ENCODE measurements at places on chromosomes 12 and 14.

- no peak for DNase-seq
These were observed 418.2 kb downstream of the FLRT2 start for GRCh38 chr14:85948153-85948552.

- no peak for DNase-seq
These were observed 96.3 kb downstream of the SLC15A4 start for GRCh38 chr12:128727461-128727860.

- no peak for DNase-seq
These were observed 29.7 kb downstream of the R3HDM2 start for GRCh38 chr12:57401165-57401564.

GRCh38 chr12:94590428-94590827 is 59.9 kb downstream of the TMCC3 start:
- no peak for DNase-seq

DNA sequence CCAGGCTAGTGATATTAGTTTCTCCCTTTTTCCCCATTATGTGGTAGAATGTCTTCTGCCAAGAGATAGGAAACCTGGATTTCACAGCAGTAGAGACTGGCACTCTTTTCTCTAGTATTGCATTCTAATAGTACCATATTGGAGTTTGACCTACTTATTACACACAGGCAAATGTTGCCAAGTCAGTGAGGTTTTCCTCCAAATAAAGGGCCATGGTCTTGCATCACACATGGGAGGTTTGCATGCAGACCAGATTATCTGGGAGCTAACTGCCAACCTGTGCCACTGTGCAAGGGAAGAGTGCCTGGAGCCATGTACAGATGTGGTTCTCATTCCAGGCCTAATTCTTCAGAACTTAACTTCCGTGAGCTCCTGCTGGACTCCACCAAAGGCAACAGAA is 113.3 kb downstream of the ANO6 start:
- DNase-seq = no peak

GRCh38 chr12:88044035-88044434 is 14.8 kb upstream of the C12orf50 start:
- DNase-seq = no peak

DNA sequence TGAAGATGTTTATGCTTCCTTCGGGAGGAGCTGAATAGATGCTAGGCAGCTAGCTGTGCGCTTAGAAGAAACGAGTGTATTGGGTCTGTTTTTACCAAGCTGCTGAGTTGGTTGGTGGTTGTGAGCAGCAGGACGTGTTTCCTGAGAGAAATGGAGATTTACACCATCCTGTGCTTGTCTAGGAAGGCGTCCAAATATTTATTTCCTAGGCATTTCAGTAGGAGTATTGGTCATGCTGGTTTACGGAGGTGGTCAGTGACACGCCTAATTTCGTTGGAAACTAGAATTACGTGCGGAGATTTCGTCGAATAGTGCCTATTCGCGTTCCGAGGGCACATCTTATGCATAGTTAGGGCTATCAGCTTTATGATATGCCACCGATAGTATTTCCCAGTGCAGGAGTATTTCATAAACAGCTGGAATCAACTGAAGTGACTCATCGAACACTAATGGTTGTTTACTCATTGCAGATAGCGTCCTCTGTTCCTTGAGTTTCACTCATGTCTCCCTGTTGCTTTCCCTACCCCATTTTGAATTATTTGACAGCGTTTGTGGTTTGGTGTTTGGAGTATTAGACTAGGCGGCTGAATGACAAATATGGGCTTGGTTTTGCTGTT is 780 bp downstream of the TBC1D15 start:
- peak; percentile 29 for DNase-seq

DNA sequence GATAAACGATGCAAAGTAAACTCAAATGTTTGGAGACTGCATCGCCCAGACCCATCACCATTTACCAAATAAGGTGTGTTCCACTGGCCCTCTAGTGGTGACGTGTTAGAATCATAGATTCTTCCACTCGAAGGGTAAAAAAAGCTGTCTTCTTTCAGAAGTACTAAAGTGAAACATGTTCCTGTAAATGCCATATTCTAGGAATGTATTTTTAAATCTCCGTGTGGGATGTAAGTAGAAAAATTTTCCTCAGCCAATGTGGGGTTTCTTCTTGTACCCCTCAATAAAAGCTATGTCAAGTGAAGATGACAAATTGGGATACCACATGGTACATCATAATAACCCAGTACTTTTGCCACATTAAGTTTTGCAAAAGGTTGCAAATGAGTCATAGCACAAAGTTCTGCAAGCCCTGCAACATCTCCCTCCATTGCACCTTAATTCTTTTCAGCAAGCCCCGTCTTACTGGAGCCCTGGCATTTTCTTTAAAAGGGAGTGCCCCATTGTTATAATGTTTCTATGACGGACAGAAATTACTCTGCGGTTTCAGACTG is 100.8 kb downstream of the CCER1 start:
- peak; percentile 46 for DNase-seq

DNA sequence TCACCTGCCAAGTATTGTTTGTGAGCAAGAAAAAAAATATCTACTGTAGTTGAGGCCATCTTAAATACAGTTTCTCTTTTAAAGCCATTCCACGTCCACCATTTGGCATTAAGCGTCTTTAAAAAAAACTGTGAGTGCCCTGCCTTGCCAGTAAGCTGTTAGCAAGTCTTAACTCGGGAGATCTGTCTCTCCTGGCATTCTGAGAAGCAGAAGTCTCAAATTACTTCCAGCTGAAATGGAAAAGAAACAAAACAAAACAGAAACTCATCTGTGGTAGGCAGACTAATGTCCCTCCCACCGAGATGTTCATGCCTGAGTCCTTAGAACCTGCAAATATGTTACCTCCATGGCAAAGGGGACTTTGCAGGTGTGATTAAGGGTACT is 126.2 kb downstream of the CRADD start:
- no peak for DNase-seq

DNA sequence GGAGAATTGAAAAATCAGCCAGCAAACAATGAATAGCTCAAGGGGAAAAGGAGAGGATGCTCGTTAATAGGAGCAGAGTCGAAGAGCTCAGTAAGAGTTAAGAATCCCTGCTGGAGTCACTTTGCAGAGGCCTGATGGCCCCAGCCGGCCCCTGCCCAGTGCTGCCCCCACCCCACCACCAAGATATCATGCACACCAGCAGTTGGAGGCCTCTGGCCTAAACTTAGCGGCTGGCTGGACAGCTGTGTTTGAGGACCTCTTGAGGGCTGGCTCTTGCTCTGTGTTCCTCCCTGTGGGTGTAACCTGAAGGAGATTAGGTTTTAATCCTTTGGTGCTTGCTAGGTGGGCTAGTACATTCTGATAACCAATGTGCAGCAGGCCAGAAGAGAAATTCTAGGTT is 142.0 kb downstream of the PLXNC1 start:
- DNase-seq = no peak

DNA sequence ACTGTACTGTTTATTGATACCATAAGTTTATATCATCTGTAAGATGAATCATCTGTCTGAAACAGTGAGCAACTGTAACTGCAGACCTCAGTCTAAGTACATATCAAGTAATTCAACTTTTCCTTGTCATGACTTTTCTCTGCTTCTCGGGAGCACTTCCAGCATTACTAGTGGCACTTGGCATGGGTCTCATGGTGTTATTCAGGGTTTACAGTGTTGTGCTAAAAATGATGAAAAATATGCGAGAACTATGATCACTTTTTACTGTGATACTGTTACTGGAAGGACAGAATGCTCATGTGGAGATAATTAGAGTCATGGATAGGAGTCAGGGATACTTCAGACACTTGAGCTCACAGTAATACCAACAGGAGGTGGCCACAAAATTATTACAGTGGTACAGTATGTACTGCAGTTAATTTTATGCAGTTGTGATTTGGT is 8.3 kb downstream of the KTN1 start:
- no peak for DNase-seq

DNA sequence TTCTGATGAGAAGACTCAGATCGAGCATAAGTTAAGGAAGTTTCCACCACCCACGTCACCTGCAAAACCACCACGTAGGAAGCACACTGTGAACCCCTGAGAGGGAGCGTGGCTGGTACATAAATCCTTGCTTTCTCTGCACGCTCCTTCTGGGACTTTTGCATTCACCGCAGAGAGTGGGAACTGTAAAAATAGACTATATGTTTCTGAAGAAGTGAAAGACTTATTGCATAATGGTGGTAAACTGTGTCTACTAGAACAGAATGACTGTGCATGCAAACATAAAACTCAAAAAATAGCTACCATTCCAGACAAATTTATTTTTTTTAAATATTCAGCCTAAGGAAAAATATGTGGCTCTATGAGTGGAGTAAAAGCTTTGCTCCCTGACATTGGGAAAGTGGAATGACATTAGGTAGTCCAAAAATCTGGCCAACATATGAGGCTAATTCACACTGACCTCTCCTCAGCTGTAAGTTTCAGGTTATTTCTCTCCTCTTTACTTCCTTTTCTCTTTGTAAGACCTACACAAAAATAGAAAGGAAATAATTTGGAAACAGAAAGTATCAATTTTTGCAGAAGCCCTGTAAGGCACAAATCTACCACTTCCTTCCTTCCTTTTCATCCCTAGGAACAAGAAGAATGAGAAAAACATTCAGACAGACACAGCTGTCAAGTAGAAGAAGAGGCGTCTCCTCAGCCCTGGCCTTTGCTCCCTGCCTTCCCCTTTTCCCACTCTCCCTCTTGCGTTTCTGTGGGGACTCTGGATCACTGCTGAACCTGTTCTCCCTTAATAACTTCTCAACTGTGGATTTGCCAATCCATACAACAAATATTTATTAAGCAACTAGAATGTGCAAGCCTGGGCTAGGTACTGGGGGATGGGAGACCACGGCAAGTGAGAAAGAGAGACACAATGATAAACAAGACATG is 264.3 kb upstream of the FOXN3 start:
- peak; percentile 32 for DNase-seq

DNA sequence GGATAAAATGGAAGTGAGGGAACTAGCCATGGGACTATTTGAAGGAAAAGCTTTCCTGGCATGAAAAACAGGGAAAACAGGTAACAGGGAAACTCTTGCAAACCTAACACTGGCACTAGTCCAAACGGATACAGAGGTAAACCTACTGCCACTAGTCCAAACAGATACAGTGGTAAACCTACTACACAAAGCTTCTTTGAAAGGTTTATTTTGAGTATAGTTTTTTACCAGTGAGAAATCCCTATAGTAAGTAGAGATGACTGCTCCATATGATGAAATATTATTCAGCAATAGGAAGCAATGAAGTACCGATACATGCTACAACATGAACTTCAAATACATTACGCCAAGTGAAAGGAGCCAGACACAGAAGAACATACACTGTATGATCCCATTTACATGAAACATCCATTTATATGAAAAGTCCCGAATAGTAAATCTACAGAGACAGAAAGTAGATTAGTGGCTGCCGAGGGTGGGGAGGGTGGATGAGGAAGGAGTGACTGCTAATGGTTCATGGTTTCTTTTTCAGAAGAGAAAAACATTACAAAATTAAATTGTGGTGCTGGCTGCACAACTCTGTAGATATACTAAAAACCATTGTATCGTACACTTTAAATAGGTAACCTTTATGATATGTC is 25.5 kb downstream of the SPTLC2 start:
- no peak for DNase-seq

All from Caco-2 (cell line).